Posterior cingulate gyrus (tissue), 11 donors: ENCODE measurements at places on chromosomes 13 and 19.

GRCh38 chr13:91362908-91363307 is 15.4 kb downstream of the MIR17HG start:
- DNase-seq = no peak

DNA sequence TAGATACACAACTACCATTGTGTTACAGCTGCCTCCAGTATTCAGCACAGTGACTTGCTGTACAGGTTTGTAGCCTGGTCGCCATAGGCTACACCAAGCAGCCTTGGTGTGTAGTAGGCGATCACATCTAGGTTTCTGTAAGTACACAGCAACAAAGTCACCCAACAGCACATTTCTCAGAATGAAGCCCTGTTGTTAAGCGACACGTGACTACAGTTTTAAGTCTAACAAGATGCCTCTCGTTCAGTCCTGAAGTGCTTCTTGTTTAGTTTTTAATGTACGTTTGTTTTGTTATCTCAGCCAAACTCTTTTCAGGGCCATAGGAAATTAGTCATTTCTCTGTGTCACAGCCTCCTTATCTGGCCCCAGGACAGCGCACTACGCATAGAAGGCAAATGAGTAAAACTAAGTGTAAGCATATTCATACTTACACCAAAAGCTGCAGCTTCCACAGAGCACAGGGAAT is 50.0 kb upstream of the GPR183 start:
- DNase-seq = no peak

- no peak for DNase-seq
Observed at GRCh38 chr13:50509167-50509566, 334.3 kb downstream of the DLEU7 start.

- DNase-seq = no peak
Observed at GRCh38 chr13:20672772-20673171, 30.7 kb upstream of the IL17D start.

- no peak for DNase-seq
Observed at GRCh38 chr13:110251193-110251819, 55.7 kb downstream of the COL4A1 start.

DNA sequence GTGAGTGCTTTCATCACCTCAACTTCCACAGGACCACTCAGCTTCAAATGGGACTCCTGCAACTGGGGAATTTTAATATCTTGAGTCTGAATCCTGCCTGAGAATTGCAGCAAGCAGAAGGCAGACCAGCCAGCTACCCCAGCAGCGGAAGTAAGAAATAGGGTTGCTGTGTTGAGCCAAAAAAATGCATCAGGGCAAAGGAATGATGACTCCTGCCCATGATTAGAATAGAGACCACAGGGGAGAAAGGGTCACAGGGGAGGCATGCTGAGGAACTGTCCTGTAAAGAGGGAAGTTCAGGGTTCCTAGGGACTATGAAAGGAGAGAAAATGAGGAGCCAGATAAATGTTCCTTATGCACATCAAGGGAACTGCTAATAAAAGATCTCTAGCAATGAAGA is 370.2 kb downstream of the KCTD12 start:
- no peak for DNase-seq

DNA sequence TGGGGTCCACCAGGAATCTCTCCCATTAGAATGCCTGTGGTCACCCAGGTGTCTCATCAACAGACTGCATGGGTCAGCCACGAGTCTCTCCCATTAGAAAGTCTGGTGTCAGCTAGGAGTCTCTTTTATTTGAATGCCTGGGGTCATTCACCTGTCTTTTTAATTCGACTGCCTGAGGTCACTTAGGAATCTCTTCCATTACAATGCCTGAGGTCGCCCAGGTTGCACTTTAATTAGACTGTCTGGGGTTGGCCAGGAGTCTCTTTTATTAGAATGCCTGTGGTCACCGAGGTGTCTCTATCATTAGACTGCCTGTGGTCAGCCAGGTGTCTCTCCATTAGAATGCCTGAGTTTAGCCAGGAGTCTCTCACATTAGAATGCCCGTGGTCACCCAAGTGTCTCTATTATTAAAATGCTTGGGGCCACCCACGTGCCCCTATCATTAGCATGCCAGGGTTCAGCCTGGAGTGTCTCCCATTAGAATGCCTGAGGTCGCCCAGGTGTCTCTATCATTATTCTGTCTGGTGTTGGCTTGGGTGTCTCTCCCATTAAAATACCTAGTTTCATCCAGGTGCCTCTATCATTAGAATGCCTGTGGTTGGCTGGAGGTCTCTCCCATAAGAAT is 1474.3 kb downstream of the UQCRFS1 start:
- DNase-seq = no peak

DNA sequence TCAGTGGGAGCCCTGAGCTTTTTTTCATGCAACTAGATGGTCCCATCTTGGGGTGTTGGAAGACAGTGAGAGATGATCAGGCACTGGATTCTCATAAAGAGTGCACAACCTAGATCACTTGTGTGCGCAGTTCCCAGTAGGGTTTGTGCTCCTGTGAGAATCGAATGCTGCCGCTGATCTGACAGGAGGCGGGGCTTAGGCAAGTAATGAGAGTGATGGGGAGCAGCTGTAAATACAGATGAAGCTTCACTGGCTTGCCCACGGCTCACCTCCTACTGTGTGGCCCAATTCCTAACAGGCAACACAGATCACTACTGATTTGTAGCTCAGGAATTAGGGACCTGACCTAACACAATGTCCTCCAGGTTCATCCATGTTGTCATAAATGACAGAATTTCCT is 43.6 kb upstream of the UBAC2 start:
- no peak for DNase-seq

DNA sequence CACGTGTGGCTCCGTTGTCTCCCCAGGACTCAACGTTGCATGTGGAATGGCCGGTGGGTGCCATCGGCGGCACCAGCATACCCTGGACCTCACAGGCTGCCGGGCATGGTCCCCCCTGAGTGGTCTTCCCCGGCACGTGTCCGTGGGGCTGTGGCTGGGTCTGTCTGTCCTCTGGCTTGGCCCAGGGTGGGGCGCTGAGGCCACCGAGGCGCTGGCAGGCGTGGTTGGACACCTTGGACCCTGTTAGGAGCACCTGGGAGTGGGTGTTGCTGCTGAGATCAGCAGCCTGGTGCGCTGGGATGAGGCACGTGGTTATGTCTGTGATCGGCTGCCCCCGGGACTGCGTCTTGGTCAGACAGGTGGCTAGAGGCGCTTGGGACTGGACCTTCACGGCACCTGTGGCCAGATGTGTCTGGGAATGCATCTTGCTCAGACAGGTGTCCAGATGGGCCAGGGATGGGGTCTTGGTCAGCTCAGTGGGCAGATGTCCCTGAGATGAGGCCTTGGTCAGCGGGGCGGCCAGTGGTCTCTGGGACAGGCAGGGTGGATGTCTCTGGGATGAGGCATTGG is 9.2 kb downstream of the IQCN start:
- DNase-seq = no peak

- DNase-seq = no peak
Observed at GRCh38 chr19:44684892-44685863, 13.8 kb upstream of the CEACAM16 start.

GRCh38 chr19:38597075-38597474 is 20.7 kb downstream of the MAP4K1 start:
- no peak for DNase-seq

- DNase-seq = no peak
Observed at GRCh38 chr19:43804432-43804831, 2.2 kb upstream of the LYPD5 start.

DNA sequence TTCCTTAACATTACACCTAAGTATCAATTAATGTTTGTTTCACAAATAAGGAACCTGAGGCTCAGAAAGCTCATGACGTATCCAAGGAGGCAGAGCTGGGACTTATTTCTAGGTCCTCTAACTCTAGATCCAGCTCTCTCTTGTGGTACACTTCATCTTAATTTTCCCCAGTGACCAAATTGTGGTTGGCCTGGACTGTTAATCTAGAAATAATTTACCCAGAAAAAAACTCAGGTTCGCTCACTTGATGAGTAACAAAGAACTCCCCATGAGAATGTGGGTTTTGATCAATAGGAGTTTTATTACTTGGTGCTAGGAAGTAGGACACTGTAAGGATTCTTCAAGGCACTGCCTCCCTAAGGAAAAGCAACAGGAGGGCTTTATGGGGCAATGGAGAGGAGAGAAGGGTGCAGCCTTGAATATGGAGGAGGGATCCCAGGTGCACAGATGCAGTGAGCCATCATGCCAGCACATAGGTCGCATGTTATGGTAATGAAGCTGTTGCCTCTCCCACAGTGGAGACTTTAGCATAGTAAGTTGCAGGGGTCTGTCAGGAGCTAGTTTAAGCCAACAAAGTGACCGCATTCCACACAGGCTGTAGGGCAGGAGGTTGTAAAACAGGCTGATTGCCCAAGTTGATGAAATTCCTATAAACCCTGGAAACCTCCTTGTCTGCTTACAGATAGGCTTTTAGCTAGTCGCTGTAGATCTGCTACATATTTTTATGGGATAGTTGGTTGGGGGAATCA is 14.7 kb downstream of the RAP2A start:
- no peak for DNase-seq

DNA sequence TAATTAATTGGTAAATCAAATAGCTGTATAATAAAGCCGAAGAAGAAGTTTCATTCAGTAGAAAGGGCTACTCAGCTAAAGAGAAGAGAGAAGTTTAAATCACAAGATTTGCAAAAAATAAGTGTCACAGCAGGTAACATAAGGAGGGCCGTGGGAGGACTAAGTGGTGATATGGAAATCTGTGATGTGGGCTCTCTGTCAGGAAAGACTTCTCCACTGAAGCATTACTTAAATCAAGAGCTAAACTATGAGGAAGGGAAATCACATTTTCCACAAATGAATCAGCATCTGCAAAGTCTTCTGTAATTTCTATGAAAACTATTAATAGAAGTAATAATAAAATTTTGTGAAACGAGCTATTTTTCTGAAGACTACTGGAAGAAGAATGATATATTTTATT is 153.8 kb downstream of the PCDH9 start:
- no peak for DNase-seq

DNA sequence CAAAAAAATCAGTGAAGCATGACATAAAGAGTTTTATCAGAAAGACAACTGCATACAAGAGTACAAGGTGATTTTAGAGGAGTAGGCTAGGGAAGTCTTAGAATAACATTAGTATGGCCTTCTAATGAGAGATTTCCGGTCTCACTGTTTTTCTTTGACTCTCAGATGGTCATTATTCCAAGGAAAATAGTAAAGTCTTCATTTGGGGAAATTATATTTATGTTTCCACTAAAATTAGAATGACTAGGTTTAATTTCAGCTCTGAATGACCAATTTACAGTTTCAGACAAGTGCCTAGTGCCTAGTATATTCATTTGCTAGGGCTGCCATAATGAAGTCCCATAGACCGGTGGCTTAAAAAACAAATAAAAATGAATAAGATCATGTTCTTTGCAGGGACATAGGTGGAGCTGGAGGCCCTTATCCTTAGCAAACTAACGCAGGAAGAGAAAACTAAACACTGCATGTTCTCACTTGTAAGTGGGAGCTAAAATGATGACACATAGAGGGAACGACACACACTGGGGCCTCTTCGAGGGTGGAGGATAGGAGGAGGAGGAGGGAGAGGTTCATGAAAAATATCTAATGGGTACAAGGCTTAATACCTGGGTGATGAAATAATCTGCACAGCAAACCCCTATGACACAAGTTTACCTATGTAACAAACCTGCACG is 303.1 kb downstream of the PCDH9 start:
- no peak for DNase-seq

DNA sequence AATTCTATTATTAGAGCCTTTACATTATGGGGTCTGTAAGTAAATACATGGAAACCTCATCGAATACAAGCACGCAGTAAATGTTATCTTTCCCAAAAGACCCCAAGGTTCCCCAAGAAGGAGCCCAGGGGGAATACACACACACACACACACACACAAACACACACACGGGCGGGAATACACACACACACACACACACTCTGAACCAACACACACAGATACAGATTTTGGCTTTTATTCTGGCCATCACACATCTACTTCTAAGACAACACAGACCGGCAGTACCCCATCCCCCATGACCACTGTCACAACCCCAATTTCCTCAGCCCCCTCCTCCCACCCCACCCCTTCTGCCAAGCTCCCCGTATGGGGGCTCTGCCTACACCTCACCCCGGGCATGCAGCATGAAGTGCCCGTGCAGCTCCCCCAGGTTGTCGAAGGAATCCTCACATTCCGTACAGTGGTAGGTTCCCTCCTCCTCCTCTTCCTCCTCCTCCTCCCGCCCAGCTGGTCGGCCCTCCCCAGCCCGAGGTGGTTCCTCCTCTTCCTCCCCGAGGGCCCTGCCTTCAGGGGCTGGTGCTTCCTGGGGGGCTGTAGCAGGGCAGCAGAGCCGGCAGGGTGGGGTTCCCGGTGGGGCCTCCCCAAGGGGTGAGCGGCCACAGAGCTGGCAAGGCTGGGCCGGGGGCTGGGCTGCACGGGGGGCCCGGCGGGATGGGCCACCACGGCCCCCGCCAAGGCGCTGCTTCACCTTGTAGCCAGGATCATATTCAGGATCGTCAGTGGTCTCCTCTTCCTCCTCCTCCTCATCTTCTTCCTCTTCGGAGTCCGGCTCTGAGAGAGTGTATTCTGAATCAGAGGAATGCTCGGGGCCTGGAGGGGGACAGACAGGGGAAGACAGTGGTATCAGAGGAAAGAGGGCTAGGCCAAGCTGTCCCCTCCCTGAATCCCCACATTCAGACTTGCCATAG is 4.4 kb upstream of the SRRM5 start:
- no peak for DNase-seq

- no peak for DNase-seq
Observed at GRCh38 chr19:2207991-2208860, 27.9 kb downstream of the PLEKHJ1 start.

DNA sequence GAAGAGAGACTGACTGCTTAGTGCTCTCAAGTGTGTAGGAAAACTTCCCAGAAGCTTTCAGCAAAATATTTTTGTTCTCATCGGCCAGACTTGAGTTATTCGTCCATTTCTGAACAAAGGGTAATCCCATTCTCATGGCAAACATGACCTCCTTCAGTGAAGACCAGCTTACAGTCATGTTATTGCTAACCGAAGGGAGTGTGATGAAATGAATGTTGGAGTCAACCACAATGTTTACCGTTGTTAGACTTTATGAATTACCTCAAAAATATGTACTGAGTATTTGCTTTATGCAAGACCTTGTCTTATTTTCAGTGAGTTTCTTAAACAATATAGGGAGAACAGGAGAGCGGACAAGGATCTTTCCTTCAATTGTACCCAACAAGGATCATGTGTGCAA is 228.6 kb downstream of the LMO7 start:
- no peak for DNase-seq

DNA sequence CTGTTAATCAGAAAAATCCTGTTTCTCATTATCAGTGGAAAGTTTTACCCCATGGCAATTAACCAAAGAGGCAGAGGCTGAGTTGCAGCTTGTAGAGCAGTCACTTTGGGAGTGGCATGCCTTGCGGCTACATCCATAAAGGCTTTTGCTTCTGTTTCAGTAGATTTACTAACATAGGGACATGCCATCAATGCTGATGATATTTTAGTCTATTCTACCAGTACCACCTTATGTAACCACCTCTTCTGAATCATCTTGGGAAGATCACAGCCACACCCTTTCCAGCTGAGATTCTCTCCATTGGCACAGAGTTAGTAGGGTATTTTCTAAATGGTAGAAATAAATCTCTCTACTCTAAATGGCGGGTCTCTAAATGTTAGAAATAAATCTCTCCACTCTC is 37.5 kb downstream of the POSTN start:
- DNase-seq = no peak

GRCh38 chr19:2089001-2089711 is 7.0 kb downstream of the MOB3A start:
- no peak for DNase-seq
